ENCODE measurements at places on chromosomes 1 and 21. TPM values are rescaled to one million over a fixed set of nuclear protein-coding genes. Genes with fewer than 3 reads are reported as not detected.
A peak's percentile ranks its signal among the peaks of the same experiment; 100 is the strongest.

GRCh38 chr21:33884376-33885171 is 31.0 kb downstream of the ATP5PO start:
- H3K4me3 ChIP-seq = no peak overlapping the region
- peak overlapping the region; percentile 54 for H3K27ac ChIP-seq
- no peaks in the 10 kb centered on the region for H3K36me3 ChIP-seq
- H3K4me1 ChIP-seq = peaks cover 12% of the 10 kb centered on the region
- DNase-seq = no peak

- no peak overlapping the region for H3K4me3 ChIP-seq
- H3K27me3 ChIP-seq = peaks cover 25% of the 10 kb centered on the region
- H3K36me3 ChIP-seq = no peaks in the 10 kb centered on the region
- DNase-seq = no peak
- H3K27ac ChIP-seq = no peak overlapping the region
Observed at GRCh38 chr1:30359539-30360220, 363.7 kb downstream of the MATN1 start.

GRCh38 chr21:46516068-46516467 is 57.4 kb downstream of the DIP2A start:
- no peak overlapping the region for H3K4me3 ChIP-seq
- H3K27me3 ChIP-seq = no peaks in the 10 kb centered on the region
- no peak for DNase-seq
- H3K4me1 ChIP-seq = peaks cover 20% of the 10 kb centered on the region
- peaks cover 57% of the 10 kb centered on the region for H3K36me3 ChIP-seq

- no peaks in the 10 kb centered on the region for H3K36me3 ChIP-seq
- H3K4me3 ChIP-seq = no peak overlapping the region
- peaks cover 6% of the 10 kb centered on the region for H3K27me3 ChIP-seq
- H3K27ac ChIP-seq = no peak overlapping the region
Observed at GRCh38 chr1:189500778-189501177, 976.9 kb downstream of the BRINP3 start.

NID1 gene
- total RNA-seq = 45.5 TPM

ERG gene
- 3.0 TPM for total RNA-seq

DNA sequence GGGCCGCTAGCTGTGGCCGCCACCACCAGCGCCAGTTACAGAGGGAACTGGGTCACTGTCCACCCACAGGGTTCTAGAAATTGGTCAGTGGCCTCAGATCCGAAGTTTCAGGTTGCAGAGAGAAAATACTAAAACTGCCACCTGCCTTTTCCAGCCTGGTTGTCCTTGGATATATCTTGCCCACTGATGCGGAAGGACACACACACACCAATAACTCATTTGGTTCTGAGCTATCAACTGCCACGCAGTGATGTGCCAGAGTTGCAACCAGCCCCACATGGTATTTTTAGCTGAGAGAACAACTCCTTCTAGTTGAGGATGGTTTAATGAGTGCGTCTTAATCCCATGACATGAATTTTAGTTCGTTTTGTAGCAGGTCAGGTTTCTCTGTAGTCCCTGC is 68.1 kb downstream of the SH3BGR start:
- no peak for DNase-seq
- H3K4me3 ChIP-seq = no peak overlapping the region
- H3K27me3 ChIP-seq = no peaks in the 10 kb centered on the region
- H3K27ac ChIP-seq = no peak overlapping the region
- H3K4me1 ChIP-seq = peaks cover 36% of the 10 kb centered on the region

- no peak for DNase-seq
- H3K27ac ChIP-seq = no peak overlapping the region
- peaks cover 36% of the 10 kb centered on the region for H3K4me1 ChIP-seq
- peaks cover under 1% of the 10 kb centered on the region for H3K36me3 ChIP-seq
- no peak overlapping the region for H3K4me3 ChIP-seq
Observed at GRCh38 chr1:186878356-186878755, 49.6 kb downstream of the PLA2G4A start.

DNA sequence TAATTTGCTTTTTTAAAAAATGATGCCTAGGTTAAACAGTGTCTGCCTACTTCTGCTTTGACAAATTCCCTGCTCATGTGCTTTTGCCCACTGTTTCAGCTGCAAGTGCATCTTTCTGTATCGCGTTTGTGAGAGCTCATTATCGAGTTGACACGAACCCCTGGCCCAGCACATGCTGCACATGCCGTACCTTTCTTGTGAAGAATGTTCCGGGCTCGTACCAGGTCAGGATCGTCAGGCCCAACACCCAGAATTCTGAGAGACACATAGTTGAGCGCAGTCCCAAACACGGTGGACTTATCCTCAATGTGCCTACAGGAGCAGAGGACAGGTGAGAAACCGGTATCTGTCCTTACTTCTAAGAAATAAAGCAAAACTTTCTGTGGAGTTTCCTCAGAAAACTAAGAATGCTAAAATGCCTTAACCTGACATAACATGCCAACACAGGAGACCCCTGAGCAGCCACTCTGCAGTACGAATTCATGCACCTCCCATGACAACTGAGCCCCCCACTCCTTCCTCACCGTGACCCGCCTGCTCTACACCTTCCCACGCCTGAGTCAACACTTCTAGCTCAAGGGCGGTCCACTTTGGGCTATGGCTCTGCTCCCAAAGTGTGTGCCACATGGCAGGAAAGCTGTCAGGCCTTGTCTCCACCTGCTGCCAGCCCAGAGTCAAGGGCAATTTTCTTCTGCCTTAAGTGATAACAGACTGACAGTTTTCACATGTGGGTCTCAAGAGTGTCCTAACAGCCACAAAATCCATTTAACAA is 6.7 kb downstream of the LSS start:
- peaks cover 13% of the 10 kb centered on the region for H3K4me1 ChIP-seq
- H3K4me3 ChIP-seq = no peak overlapping the region
- DNase-seq = no peak
- H3K27ac ChIP-seq = no peak overlapping the region
- no peaks in the 10 kb centered on the region for H3K27me3 ChIP-seq

- no peak for DNase-seq
- no peaks in the 10 kb centered on the region for H3K36me3 ChIP-seq
- H3K4me3 ChIP-seq = no peak overlapping the region
- peaks cover 59% of the 10 kb centered on the region for H3K27me3 ChIP-seq
- no peak overlapping the region for H3K27ac ChIP-seq
Observed at GRCh38 chr1:14247666-14248065, 350.8 kb upstream of the KAZN start.

LCE1D gene
- total RNA-seq = not detected

ANKRD34A gene
- total RNA-seq = 0.86 TPM

RIIAD1 gene
- not detected for total RNA-seq

- peak overlapping the region; percentile 99 for H3K27ac ChIP-seq
- H3K27me3 ChIP-seq = no peaks in the 10 kb centered on the region
- H3K4me1 ChIP-seq = peaks cover 24% of the 10 kb centered on the region
- no peaks in the 10 kb centered on the region for H3K36me3 ChIP-seq
- DNase-seq = no peak
- H3K4me3 ChIP-seq = peak overlapping the region; percentile 91
Observed at GRCh38 chr1:228109962-228110488, 926 bp upstream of the MRPL55 start.

DNA sequence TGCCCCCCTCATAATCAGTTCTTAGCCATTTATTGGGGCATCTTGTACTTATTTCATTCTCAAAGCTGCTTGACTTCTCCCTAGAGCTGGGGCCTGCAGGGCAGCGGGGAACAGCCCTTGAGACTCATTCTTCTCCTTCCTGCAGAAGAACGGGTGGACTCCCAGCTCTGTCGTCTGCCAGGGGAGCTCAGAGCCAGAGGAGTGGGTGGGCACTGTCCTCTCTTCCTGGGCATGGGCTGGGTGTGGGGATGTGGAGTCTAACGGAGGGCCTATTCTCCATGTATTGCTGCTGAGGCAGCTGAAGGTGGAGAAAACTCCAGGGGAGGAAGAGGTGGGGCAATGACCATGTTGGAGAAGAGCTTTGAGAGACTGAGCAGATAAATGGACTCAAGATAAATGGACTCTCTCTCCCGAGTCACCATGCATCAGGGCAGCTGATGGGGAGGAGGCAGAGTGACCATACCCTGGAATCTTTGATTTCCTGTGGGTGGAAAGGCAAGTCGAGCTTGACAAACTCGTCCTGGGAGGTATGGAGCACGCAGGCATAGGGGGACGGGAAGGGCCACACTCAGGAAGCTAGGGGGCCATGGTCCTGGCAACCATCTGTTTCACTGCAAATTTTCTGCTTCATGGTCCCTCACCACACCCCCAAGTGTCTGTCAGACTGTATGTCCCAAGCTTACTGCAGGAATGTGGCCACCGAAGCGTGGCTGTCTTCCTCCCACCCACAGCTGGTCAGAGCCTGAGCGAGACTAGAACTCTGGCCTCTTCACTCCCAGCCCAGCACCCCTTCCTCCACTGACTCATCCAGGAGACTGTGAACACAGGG is 56.9 kb upstream of the ATP2B4 start:
- H3K27ac ChIP-seq = peak overlapping the region; percentile 35
- DNase-seq = no peak
- H3K27me3 ChIP-seq = no peaks in the 10 kb centered on the region
- no peaks in the 10 kb centered on the region for H3K36me3 ChIP-seq
- peaks cover 41% of the 10 kb centered on the region for H3K4me1 ChIP-seq
- no peak overlapping the region for H3K4me3 ChIP-seq

DNA sequence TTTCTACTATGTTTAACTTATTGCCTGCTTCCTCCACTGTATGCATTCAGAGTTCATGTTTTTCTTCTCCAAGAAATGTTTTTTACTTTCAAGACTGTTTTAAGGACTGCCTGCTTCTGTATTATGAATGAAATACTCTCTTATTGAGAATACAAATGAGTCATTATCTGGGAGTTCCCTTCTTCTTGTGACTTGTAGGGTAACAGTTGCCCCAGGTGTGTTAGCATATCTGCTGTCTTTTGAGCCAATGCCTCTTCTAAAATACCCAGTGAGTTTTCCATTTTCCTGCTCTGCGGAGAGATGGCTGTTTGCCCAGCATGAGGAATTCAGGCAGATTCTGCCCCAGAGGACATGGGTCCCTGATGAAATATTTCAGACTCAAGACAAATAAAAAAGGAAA is 34.1 kb upstream of the ST6GALNAC5 start:
- no peak for DNase-seq
- no peaks in the 10 kb centered on the region for H3K36me3 ChIP-seq
- H3K4me1 ChIP-seq = peaks cover 10% of the 10 kb centered on the region
- peaks cover 3% of the 10 kb centered on the region for H3K27me3 ChIP-seq

LPAR3 gene
- 0.99 TPM for total RNA-seq

GRCh38 chr1:43318831-43319230 is 18.0 kb downstream of the TIE1 start:
- no peaks in the 10 kb centered on the region for H3K36me3 ChIP-seq
- H3K4me1 ChIP-seq = no peaks in the 10 kb centered on the region
- H3K4me3 ChIP-seq = no peak overlapping the region

- no peaks in the 10 kb centered on the region for H3K4me1 ChIP-seq
- no peaks in the 10 kb centered on the region for H3K36me3 ChIP-seq
- H3K27me3 ChIP-seq = no peaks in the 10 kb centered on the region
- no peak overlapping the region for H3K27ac ChIP-seq
Observed at GRCh38 chr21:44420416-44421205, 34.7 kb upstream of the LRRC3 start.

- DNase-seq = no peak
- no peaks in the 10 kb centered on the region for H3K36me3 ChIP-seq
- H3K4me3 ChIP-seq = no peak overlapping the region
- H3K27ac ChIP-seq = no peak overlapping the region
- H3K27me3 ChIP-seq = peaks cover 8% of the 10 kb centered on the region
Observed at GRCh38 chr1:77030401-77031105, 163.3 kb downstream of the ST6GALNAC5 start.

KIAA1614 gene
- 7.3 TPM for total RNA-seq

DNA sequence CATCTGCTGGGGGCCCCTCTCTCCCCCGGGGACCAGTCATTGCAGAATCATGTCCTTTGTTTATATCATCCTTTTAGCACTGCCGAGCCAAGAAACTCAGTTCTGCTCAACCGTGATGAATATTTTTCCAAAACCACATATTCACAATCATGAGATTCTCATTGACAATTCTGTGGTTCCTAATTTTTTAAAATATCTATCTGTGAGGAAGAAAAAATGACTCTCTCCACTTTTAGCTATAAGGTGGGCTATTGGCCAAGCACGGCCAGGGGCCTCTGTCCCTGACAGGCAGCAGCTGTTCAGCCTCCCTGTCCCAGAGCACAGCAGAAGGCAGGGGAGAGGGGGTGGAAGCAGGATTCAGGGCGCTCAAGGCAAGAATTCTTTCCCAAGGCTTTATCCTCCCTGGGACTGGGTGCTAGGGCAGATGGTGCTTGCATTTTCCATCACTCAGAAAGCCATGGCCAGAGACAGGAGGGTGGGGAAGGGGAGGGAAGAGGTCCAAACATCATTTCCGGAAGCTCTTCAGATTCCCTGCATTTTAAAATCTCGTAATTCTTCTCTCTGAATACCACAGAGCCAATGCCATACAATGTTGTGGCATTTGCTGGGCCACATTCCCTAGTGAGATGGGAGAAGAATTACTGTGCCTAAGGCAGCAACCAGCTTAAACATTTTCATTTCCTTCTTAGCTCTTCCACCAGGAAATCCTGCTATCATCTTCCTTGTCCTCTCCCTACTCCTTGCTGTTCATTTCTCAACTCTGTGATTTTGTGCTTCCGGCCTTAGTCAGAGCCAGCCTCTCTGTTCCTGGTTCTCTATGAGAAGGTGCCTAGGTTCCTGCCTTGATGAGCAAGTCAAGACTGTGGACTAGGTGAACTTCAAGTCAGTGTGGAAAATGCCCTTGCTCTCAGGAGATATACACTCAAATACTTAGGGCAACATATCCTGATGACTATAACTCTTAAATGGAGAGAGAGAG is 60.3 kb downstream of the KCNJ6 start:
- peaks cover 3% of the 10 kb centered on the region for H3K27me3 ChIP-seq
- no peaks in the 10 kb centered on the region for H3K4me1 ChIP-seq
- H3K27ac ChIP-seq = no peak overlapping the region
- H3K4me3 ChIP-seq = no peak overlapping the region
- no peaks in the 10 kb centered on the region for H3K36me3 ChIP-seq
